ENCODE measurements at places on chromosomes 16 and 17. TPM values are rescaled to one million over a fixed set of nuclear protein-coding genes. Genes with fewer than 3 reads are reported as not detected.

The CHAD gene
- not detected for total RNA-seq

The OTOA gene
- 2.4 TPM for total RNA-seq

- H3K4me1 ChIP-seq: peaks cover 48% of the 10 kb centered on the region
- no peak overlapping the region for H3K4me3 ChIP-seq
Observed at GRCh38 chr16:68365167-68365817, 54.5 kb downstream of the PRMT7 start.

The MYH2 gene
- not detected for total RNA-seq

- no peaks in the 10 kb centered on the region for H3K36me3 ChIP-seq
- H3K27ac ChIP-seq: no peak overlapping the region
- H3K4me1 ChIP-seq: no peaks in the 10 kb centered on the region
- H3K4me3 ChIP-seq: no peak overlapping the region
Observed at GRCh38 chr17:73976147-73976546, 227.3 kb upstream of the RPL38 start.

DNA sequence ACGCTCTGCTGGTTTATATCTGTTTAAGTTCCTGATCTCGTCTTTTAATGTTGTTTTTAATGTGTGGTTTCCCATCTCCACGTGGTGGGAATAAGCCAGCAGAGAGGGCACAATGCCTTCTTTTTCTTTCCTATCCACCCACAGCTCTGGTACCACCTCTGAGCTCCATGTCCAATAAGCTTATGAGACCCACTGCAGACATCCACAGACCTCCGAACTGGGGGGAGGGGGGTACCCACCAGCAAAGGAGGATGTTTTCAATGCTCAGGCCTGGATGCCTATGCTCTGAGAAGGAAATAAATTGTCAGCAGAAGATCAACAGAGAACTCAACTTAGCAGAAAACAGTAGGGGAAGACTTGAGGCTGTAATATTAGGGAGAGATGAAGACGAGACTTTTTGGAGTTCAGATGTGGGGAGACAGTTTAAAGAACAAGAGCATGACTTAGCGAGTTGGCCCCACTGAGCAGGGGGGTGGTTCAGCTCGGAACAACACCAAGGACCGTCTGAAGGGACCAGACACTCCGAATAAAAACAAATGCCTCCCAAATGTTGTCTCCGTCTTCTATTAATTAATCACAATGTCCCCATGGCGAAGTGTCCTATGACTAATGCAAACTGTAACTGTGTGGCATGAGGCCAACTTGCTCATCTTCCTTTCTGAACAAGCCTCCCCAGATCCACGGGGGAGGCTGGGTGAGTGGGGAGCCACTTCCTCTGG lies 62.7 kb downstream of the GAS7 start:
- no peaks in the 10 kb centered on the region for H3K27me3 ChIP-seq
- no peaks in the 10 kb centered on the region for H3K4me1 ChIP-seq
- H3K36me3 ChIP-seq: no peaks in the 10 kb centered on the region

GRCh38 chr16:73506568-73507056 lies 458.7 kb upstream of the ZFHX3 start:
- no peaks in the 10 kb centered on the region for H3K36me3 ChIP-seq
- no peak overlapping the region for H3K27ac ChIP-seq
- no peak overlapping the region for H3K4me3 ChIP-seq
- no peaks in the 10 kb centered on the region for H3K27me3 ChIP-seq
- no peak for DNase-seq
- no peaks in the 10 kb centered on the region for H3K4me1 ChIP-seq

DNA sequence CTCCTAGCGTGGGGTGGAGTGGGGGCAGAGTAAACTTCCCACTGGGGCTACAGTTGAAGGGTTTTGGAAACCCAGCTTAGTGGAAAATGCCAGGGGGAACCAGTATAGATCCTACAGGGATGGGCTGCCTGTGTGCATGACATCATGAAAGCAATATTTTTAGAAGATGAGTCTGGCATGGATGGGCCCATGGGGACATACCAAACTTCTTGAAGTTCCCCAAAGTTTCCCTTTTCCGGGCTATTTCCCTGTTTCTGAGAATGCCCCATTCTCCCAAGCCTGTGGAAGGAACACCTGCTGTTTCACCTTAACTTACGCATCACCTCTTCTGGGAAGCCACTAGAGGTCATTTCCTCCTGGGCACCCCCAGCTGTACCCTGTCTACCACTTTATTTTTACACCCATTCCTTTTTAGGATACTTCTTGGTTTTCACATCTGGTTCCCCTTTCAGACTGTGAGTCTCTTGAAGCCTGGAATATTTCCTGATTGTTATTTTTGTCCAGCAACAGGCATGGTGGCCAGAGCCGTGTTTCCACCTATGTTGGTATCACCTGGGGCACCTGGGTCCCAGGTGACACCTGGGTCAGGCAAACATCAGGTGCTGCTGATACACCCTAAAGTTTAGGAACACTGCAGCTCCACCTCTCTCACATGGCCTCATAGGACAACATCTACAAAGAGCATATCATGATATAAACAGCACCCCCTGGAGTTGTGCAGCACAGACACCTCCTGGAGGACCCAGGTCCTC lies 9.8 kb downstream of the SOCS3 start:
- H3K36me3 ChIP-seq: no peaks in the 10 kb centered on the region
- no peak for DNase-seq
- H3K4me1 ChIP-seq: peaks cover 75% of the 10 kb centered on the region
- H3K4me3 ChIP-seq: no peak overlapping the region
- H3K27me3 ChIP-seq: no peaks in the 10 kb centered on the region
- no peak overlapping the region for H3K27ac ChIP-seq

DNA sequence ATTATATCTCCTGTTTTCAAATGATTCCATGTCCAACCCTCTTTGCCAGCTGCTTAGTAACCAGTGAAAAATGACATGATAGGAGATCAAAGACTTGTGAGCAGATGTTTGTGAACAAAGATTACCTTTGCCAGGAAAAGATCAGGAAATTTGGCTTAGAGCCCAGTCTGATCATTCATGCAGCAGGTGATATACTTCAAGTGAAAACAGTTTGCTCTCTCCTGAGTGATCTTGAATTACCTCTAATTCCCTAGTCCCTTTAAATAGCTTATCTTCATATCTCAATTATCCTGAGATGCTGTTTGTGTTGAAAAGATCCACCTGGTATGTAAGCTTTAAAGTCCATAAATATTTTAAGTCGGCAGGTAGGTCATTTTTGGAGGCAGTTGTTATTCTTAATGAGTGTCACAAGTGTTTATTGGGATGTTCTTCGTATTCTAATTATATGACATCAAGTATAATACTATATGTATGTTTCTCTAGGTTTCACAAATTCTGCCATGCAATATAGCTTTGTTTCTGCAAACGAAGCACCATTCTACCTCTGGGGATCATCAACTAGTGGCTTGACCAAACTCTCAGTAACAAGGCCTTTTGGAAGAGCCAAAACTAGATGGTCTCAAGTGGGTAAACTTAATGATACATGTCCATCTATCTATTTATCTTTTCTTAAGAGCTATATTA lies 13.2 kb upstream of the VPS35L start:
- no peak overlapping the region for H3K4me3 ChIP-seq
- no peaks in the 10 kb centered on the region for H3K4me1 ChIP-seq
- peaks cover 99% of the 10 kb centered on the region for H3K36me3 ChIP-seq
- H3K27ac ChIP-seq: no peak overlapping the region

GRCh38 chr17:77772899-77773358 lies 185.6 kb upstream of the TNRC6C start:
- no peak for DNase-seq
- H3K36me3 ChIP-seq: no peaks in the 10 kb centered on the region
- H3K27me3 ChIP-seq: no peaks in the 10 kb centered on the region

- no peaks in the 10 kb centered on the region for H3K27me3 ChIP-seq
- no peak overlapping the region for H3K27ac ChIP-seq
- H3K36me3 ChIP-seq: no peaks in the 10 kb centered on the region
- DNase-seq: no peak
Observed at GRCh38 chr17:77304746-77305473, 164.1 kb downstream of the SEC14L1 start.

- peak; percentile 96 for DNase-seq
- H3K27me3 ChIP-seq: no peaks in the 10 kb centered on the region
- peaks cover 38% of the 10 kb centered on the region for H3K4me1 ChIP-seq
- peaks cover 58% of the 10 kb centered on the region for H3K36me3 ChIP-seq
- H3K4me3 ChIP-seq: peak within 1 kb of the TSS; percentile 98
Observed at GRCh38 chr17:5419959-5420653, at the start of gene RPAIN. RPAIN (plus strand) TSS chr17:5420182; CDS start chr17:5420211, 29 bp downstream.

DNA sequence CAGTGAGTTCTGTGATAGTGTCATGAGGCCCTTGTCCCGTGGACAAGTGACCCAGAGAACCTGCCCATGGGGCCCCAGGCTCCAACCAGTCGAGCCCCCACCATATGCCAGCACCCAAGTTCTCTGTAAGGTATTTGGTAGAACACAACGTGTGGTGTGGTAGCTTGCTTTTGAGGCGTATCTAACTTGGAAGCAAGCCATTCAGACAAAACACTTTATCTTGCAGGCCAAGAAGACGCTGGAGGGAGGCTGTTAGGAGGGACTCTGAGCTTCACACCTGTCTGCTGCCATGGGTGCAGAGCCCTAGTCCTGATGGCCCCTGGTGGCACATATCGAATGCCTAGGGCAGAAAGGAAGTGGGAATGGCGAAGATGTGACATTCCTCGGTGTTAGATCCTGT lies 1.6 kb downstream of the NDUFAF8 start:
- no peak for DNase-seq
- H3K27me3 ChIP-seq: no peaks in the 10 kb centered on the region
- no peak overlapping the region for H3K27ac ChIP-seq

GRCh38 chr16:79372503-79373184 lies 227.9 kb downstream of the MAF start:
- no peak for DNase-seq
- no peaks in the 10 kb centered on the region for H3K36me3 ChIP-seq
- no peak overlapping the region for H3K4me3 ChIP-seq
- H3K27ac ChIP-seq: no peak overlapping the region
- H3K4me1 ChIP-seq: no peaks in the 10 kb centered on the region
- no peaks in the 10 kb centered on the region for H3K27me3 ChIP-seq

- H3K27ac ChIP-seq: no peak overlapping the region
- DNase-seq: peak; percentile 40
- H3K36me3 ChIP-seq: peaks cover 82% of the 10 kb centered on the region
- H3K4me1 ChIP-seq: no peaks in the 10 kb centered on the region
- no peak overlapping the region for H3K4me3 ChIP-seq
Observed at GRCh38 chr16:69932691-69933392, 18.3 kb upstream of the CLEC18A start.

DNA sequence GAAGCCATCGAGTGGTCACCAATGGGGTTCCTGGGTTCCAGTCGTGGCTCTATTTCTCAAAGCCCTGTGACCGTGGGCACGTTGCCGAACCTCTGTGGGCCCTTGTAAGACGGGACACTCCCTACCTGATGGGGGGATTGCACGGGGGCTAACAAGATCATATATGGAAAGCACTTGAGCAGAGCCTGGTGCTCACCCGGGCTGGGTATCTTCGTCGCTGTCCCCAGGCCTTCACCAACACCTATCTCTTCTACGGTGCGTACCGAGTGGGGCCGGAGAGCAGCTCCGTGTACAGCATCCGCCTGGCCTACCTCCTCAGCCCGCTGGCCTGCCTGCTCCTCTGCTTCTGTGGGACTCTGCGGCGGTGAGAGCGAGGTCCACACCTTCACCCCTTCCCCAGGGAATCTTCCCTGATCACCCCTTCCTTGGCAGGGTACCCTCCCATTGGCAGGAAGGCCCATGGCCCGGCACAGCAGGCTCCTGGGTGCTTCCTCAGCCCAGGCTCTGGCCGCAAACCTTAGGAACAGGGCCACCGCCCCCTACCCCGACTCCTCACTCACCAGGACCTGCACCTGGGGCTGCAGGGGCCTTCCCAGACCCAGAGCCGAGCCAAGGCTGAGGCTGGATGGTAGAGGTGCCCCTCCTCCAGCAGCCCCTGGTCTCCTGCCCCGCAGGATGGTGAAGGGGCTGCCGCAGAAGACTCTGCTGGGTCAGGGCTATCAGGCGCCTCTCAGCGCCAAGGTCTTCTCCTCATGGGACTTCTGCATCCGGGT lies 2.8 kb downstream of the TMC8 start:
- no peak overlapping the region for H3K4me3 ChIP-seq
- peaks cover 97% of the 10 kb centered on the region for H3K4me1 ChIP-seq
- peak overlapping the region; percentile 87 for H3K27ac ChIP-seq
- peak; percentile 84 for DNase-seq
- no peaks in the 10 kb centered on the region for H3K27me3 ChIP-seq

GRCh38 chr17:38741921-38742410 lies 6.2 kb downstream of the PCGF2 start:
- DNase-seq: peak; percentile 53
- H3K4me1 ChIP-seq: peaks cover 16% of the 10 kb centered on the region
- peaks cover 29% of the 10 kb centered on the region for H3K36me3 ChIP-seq
- H3K27ac ChIP-seq: no peak overlapping the region
- no peak overlapping the region for H3K4me3 ChIP-seq

The TSC2 gene
- total RNA-seq: 97.5 TPM

The SLC6A2 gene
- not detected for total RNA-seq

The CES1 gene
- total RNA-seq: 11.7 TPM

DNA sequence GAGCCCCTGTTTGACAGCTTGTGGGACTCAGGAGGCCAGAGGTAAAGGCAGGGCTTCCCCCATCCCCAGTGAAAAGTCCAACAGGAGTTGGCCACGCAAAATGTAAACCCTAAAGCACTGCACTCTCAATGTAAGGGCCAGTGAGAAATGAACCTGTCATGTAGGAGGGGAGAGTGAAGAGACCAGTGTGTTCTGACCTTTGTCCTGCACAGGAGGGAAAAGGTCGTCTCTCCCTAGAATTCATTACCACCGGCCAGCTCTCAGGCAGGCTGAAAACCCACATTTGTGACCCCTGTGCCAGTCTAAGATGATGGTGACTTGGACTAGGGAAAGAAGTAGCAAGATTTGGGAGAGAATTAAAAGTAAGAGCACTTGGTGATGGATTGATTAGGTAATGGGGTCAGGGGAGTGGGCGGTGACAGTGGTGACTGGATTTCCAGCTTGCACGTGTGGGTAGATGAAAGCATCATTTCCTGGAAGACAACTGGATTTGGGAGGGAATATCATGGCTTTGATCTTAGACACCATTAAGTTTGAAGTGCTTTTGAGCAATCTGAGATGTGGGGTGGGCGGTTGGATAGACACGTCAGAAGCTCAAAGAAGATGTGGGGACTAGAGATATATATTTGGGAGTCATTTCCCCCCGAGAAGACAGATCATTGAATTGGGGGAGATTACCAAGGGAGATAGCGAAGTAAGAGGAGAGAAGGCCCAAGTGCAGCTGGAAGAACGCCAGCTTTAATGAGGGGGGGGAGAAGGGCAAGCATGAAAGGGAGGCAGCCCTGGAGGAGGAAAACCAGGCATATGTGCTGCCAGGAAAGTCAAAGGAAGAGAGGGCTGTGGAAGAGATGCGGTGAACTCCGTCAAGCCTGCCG lies 119.5 kb downstream of the NTN1 start:
- no peak overlapping the region for H3K4me3 ChIP-seq
- no peak overlapping the region for H3K27ac ChIP-seq
- no peak for DNase-seq
- no peaks in the 10 kb centered on the region for H3K27me3 ChIP-seq

DNA sequence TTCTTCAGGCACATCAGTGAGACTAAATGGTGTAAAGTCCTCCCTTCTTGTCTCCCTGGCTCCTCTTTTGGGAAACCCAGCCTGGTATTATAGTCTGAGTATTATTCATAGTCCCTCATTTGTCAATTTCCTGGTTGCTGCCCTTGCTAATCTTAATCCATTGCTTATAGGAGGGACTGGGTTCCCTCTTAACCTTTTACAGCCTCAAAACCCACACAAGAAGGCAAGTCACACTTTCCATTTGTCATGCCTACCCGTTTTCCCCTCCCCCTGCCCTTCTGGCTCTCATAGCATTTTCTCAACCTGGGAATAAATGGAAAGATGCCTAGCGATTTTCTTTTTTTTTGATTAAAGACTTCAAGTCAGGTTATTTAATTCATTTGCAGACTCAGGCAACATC lies 124.8 kb downstream of the MAP2K6 start:
- no peak overlapping the region for H3K27ac ChIP-seq
- H3K36me3 ChIP-seq: peaks cover 89% of the 10 kb centered on the region
- H3K4me3 ChIP-seq: no peak overlapping the region
- H3K4me1 ChIP-seq: no peaks in the 10 kb centered on the region
- no peaks in the 10 kb centered on the region for H3K27me3 ChIP-seq

Measured in spleen (tissue), 13 donors.